ENCODE measurements at places on chromosomes 1 and 21.

DNA sequence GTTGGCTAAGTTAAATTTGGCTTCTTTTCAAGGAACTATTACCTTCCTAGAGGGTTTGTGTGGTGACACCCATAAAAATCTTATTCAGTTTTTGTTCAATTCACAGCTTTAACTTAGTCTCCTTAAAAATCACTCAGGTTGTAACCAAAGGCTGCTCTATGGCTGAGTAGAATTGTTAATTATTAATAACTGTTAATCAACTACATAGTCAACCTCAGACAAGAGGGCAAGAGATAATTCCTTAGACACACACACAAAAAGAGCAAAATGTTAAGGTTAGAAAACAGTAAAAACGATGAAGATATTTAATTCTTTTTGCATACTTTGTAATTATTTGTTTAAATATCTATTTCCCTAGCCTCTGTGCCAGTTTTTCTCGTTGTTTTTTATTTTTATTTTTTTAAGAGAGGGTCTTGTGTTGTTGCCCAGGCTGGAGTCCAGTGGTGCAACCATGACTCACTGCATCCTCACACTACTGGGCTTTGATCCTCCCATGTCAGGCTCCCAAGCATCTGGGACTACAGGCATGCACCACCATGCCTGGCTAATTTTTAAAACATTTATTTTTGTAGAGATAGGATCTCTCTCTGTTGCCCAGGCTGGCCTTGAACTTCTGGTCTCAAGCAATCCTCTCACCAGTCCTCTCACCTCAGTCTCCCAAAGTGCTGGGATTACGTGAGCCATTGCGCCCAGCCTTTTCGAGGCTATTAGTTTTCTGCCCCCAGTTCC lies 215.2 kb downstream of the DISC1 start:
- DNase-seq = no peak

GRCh38 chr1:28915031-28915895 lies 894 bp downstream of the EPB41 start:
- DNase-seq = no peak

DNA sequence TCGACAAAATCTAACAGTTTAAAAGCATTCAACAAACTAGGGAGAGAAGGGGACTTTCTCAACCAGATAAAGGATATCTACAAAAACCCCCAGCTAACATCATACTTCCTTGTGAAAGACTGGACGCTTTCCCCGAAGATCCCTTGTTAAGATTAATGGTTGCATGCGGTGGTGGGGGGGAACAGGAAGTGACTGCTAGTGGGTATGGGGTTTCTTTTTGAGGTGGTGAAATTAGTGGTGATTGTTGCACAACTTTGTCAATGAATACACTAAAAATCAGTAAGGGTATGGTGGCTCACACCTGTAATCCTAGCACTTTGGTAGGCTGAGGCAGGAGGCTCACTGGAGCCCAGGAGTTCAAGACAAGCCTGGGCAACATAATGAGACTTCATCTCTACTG lies 26.9 kb upstream of the EYA3 start:
- DNase-seq = peak; percentile 2

GRCh38 chr1:10898921-10899320 lies 102.5 kb upstream of the CASZ1 start:
- DNase-seq = no peak

DNA sequence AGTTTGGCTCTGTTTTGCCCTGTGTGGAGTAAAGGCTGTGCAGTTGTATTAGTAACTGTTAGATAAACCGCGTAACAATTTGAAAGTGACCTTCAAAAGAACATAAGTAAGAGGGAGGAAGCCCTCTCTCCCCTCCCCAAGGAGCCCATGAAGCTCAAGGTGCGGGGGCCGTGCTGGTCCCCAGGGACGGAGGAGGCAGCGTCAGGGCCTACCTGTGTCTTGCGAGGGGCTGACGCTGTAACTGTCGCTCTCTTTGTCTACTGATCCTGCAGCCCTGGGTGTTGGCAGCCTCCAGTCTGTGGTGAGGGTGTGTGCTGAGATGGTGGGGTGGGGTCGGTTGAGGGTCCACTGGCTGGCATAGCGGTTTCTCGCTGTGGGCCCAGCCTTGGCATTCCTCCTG lies 176.6 kb downstream of the PCP4 start:
- no peak for DNase-seq

GRCh38 chr1:185674201-185674600 lies 60.0 kb upstream of the HMCN1 start:
- no peak for DNase-seq

DNA sequence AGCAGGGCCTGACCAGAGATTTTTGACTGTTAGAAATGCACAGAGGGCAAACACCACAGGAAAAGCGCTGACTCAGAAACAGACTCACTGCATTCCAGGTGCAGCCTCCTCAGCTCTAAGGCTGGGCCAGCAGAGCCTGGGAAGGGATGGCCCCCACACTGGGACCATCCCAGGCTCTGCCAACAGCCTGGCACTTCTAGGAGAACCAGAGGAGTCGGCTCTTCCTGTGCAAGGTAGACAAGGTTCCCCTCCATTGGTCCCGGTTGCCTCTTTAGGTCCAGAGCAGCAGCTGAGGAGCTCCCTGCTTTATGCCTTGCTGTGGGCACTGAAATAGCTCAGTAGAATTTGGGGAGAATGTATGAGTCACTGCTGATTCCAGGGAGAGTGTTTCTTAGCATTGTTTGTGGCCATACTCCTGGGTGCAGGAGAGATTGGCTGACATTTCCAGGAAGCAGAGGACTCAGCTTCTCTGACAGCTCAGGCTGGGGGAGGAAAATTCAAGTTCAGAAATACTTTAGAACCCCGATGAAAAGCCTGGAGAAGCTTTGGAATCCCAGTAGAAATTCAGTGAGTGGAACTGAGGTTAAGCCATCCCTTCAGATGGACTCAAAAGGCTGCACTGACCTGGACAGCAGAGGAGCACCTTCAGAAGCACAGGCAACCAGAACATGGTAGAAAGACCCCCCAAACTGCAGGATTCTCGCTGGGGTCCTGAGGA lies 19.7 kb downstream of the PRAMEF1 start:
- DNase-seq = no peak

GRCh38 chr1:205632669-205633169 lies 908 bp upstream of the ELK4 start:
- DNase-seq = no peak

DNA sequence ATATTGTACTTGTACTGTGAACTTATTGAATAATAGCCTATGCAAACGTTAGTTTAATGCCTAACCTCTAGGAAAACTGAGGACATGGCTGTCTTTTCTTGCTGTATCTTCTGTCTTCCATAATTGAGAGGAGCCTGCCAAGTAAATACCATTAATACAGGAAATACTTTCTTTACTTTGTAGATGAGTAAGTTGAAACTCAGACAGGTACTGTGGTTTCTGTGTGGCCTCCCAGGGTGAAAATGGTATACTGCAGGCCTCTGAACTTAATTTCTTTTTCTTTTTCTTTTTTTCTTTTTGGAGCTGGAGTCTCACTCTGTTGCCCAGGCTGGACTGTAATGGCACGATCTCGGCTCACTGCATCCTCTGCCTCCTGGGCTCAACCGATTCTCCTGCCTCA lies 208.8 kb upstream of the ADGRL4 start:
- no peak for DNase-seq

DNA sequence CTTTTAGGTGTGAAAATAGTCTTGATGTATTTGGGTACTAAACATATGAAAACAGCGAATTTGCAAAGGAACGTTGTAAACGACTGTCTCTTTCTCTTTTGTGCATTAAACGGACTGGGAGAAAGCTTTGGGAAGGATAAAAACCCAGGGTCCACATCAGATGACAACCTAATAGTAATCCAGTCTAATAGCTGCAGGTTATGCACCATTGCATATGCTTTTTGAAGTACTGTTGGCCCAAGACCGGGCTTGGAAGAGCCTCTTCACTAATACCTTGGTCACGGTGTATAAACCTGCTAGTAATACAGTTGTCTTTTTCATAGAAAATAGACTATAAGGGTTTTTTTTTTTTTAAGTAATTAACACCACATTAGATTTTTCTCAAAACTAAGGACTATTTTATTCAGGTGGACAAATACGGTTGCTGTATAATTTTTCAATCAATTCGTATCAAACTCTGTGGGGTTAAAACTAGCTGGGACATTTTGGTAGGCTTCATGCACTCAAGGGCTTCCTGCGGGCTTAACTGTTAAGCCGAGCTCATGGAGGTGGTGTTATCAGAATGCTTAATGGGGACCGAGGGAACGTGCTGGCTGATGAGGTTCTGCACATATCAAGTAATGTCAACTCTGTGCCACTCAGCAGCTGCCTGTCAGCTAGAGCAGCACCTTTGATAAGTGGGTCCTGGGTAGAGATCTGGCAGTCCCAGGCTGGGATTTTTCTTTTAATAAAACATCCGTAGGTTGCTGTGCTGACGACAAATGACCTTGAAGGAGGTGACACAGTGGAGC lies 2.1 kb downstream of the RYR2 start:
- no peak for DNase-seq

GRCh38 chr1:219298571-219299148 lies 125.0 kb downstream of the LYPLAL1 start:
- no peak for DNase-seq

- no peak for DNase-seq
Measured at GRCh38 chr1:183821309-183821888, 16.5 kb downstream of the RGL1 start.

GRCh38 chr1:247966532-247967204 lies 1.6 kb downstream of the OR2AK2 start:
- no peak for DNase-seq

GRCh38 chr1:29410476-29410875 lies 174.2 kb downstream of the PTPRU start:
- no peak for DNase-seq

- DNase-seq = no peak
Measured at GRCh38 chr1:109476825-109477224, 6.9 kb upstream of the ATXN7L2 start.

DNA sequence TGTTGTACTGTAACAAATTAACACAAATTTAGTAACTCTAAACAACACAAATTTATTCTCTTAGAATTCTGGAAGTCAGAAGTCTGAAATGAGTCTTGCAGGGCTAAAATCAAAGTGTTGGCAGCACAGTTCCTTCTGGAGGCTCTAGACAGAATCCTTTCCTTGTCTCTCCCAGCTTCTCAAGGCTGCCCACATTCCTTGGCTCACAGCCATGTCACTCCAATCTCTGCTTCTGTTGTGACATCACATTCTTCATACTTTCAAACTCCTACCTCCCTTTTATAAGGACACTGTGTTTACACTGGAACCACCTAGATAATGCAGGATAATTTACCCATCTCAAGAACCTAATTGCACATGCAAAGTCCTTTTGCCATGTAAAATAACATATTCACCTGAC lies 225.0 kb upstream of the PRMT6 start:
- DNase-seq = no peak

GRCh38 chr1:234315091-234315541 lies 58.1 kb upstream of the COA6 start:
- DNase-seq = no peak

DNA sequence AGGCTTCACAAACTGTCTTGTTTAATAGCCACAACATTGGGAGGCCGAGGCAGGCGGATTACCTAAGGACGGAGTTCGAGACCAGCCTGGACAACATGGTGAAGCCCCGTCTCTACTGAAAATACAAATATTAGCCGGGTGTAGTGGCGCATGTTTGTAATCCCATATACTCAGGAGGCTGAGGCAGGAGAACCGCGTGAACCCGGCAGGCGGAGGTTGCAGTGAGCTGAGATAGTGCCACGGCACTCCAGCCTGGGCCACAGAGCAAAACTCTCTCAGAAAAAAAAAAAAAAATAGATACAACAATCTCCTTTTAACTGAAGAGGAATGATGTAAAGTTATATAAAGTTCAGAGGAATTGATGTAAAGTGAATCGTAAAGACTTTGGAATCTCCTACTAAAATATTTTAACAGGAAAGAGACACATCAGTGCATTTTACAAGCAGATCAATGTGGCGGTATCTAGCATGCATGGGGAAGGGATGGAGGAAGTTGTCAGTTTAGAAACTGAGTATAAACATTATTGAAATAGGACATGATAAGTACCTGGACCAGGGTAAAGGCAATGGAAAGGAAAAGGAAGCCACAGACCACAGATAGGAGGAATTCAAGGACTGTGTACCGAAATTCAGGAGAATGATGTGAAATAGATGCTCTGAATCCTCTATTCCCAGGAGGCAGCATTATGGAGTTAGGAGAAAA lies 41.5 kb downstream of the PTPRC start:
- DNase-seq = no peak

GRCh38 chr1:116404699-116405098 lies 31.7 kb downstream of the ATP1A1 start:
- no peak for DNase-seq

DNA sequence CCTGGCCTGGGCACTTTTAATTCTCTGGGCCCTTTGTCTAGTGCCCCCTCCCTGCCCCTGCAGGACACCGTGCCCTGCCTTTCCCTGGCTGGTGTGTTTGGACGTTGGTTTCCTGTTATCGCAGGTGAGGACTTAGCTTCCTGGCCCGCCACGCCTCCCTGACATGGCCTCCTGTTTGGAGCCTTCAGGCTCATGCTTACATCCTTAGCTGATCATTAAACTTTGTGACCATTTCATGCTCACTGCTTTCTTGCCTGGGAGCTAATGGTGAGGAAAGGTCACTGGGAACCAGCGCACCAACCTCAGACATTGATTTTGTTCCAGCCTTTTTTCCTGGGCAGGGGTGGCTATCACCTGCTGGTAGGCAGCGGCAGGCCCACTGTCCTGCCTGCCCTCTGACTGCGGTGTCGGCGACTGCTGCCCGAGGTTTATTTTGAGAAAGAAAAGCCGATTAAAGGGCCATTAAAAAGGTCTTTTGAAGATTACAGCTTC lies 3.7 kb downstream of the PFKL start:
- DNase-seq = no peak

DNA sequence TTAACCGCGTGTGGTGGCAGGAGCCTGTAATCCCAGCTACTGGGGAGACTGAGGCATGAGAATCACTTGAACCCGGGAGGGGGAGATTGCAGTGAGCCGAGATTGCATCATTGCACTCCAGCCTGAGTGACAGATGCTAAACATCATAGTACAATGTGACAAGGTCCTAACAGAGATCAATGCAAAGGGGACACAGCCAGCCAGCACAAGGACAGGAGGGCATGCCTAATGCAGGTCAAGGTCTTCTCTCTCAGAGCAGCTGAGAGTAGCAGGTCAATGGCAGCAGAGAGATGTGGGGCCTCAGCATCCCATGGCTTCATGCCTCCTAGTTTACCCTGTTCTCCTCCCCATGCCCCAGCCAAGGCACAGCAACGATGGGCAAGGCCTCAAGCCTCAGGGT lies 3.0 kb upstream of the SMIM11 start:
- no peak for DNase-seq

GRCh38 chr21:46082713-46082962 lies 15.3 kb upstream of the COL6A2 start:
- DNase-seq = no peak

GRCh38 chr1:172108161-172108893 lies 267.0 kb downstream of the DNM3 start:
- no peak for DNase-seq

DNA sequence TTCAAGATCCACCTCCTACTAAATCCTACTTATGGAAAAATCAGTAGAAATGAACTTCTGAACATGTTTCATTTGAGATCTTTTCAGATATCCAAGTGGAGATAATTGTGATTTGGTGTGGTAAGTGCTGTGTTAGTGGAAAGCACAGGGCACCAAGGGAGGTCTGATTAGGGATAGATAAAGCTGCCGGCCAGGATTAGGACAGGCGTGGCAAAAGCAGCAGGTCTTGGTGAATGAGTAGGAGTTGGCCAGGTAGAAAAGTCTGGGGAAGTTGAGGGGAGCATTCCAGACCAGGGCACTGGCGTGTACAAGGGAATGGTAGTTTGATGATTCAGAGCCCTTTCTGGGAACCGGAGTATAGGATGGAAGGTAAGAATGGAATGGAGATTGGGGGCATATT lies 47.8 kb downstream of the AZIN2 start:
- DNase-seq = no peak

All from stimulated activated CD8-positive, alpha-beta memory T cell treated with anti-CD3 and anti-CD28 coated beads, Interleukin-7, amount 100 ng/mL, for 1 hour (primary cell).